ENCODE measurements at places on chromosomes 13 and 19.

- no peak for DNase-seq
These were observed 41.0 kb downstream of the RAP2A start for GRCh38 chr13:97475011-97475410.

- DNase-seq = no peak
These were observed at the start of gene LYL1 for GRCh38 chr19:13102666-13103580. Gene LYL1 (minus strand): TSS chr19:13102858. CDS start chr19:13101171, 1,687 bp downstream.

GRCh38 chr13:109649713-109650112, 136.7 kb downstream of the IRS2 start:
- no peak for DNase-seq

DNA sequence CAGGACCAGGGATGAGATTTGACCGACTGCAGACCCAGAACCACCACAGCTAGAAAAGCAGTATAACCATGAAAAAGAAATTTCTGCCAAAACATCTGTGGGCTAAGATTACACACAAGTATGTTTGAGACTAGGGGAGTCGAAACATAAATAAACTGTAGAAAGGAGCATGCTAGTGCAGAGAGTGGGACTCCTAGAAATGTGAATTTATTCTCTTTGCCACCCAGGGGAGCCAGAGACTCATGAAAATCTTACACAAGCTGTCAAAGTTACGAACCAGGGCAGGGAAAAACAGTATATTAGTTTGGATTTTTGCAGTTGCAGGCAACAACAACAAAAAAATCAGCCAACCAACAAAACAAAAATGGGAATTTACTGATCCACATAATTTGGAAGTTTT, 12.3 kb upstream of the HSPH1 start:
- no peak for DNase-seq

DNA sequence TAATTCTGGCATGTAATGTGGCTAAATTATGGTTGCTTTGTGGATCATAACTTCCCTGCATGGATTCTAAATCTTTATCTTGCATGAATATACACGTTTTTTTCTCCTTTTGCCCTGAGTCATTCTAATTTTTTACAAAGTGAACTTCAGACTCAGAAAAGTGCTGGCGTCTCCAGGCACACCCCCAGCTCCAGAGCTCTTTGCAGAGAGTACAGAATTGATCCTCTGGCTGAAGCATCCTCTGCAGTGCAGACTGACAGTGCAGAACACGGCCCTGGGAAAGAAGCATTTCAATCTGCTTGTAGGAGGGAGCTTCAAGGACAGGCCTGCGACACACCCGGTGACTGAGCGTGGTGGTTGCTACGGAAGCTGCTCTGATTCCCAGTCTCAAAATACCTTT, 228.1 kb downstream of the FGF9 start:
- no peak for DNase-seq

- no peak for DNase-seq
These were observed 13.5 kb upstream of the SPATA13 start for GRCh38 chr13:24146961-24147569.

- DNase-seq = no peak
These were observed 486.4 kb downstream of the TSHZ3 start for GRCh38 chr19:30862876-30863275.

- no peak for DNase-seq
These were observed 788.9 kb downstream of the UQCRFS1 start for GRCh38 chr19:28424077-28424476.
